ENCODE measurements at places on chromosomes 4 and X.

DNA sequence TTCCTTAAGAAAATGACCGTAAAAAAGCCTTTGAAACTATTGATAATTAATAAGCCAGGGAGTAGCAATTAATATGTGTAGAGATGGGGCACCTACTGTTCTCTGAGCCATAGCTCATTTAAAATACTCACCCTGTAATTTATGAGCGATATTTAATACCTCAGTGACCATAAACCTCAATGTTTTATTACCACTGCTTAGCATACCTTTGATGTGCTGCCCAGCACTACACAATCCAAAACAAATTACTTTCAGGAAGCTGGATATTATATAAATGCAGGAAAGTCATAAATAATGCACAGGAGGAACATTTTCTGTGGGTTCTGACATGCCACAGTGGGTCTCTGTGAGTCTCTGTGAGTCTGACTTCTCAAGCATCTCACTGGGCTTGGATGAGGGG lies 166.1 kb upstream of the RPL34 start:
- DNase-seq = no peak

DNA sequence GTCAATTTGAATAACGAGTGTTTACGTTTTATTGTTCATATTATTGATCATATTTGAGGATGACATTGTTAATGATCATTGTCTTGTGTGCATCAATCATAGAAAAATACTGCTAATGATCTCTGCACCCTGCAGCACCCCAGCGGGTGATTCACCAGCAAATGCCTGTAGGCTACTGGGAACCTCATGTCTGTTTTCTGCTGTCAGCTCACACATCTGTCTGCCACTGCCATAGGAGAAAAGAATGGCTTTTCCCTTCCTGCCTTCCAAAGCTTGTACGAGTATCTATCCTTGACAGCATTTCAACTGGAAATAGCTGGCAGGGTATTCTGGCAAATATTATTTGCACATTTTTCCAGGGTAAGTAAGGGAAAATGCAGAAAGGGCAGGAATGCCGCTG lies 272.1 kb upstream of the TRAM1L1 start:
- no peak for DNase-seq

- DNase-seq = no peak
These were observed 257.6 kb upstream of the CLNK start for GRCh38 chr4:10942156-10942555.

DNA sequence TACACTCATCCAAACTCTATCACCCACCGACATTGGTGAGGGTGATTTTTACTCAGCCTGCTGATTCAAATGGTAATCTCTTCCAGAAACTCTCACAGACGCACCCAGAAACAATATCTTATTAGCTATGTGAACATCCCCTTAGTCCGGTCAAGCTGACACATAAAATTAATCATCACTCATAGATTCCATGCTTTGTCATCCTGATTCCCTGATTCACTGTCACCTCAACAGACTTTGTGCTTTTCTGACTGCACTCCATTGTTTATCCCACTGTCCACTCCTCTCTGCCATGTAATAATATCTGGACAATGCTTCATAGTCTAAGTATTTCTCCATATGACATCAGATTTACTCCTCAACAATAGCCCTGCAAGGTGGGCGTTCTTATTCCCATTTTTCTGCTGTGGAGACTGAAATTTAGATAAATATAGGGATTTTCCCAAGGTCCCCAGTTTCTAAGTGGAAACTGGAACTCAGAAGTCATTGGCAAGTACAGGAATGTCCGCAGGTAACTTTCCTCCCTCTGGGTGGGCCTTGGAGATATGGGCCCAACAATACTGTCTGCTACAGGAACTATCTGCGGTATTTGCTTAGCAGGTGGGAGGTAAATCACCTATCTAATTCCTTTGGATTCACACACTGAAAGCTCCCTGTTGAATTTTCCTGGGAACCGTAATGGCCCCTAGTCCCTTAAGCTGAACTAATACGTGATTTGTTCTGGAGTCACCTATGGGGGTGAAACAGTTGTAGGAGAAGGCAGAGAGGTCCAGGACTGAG lies 228.6 kb upstream of the BCOR start:
- no peak for DNase-seq

GRCh38 chr4:23818097-23818885 lies 71.6 kb downstream of the PPARGC1A start:
- no peak for DNase-seq

DNA sequence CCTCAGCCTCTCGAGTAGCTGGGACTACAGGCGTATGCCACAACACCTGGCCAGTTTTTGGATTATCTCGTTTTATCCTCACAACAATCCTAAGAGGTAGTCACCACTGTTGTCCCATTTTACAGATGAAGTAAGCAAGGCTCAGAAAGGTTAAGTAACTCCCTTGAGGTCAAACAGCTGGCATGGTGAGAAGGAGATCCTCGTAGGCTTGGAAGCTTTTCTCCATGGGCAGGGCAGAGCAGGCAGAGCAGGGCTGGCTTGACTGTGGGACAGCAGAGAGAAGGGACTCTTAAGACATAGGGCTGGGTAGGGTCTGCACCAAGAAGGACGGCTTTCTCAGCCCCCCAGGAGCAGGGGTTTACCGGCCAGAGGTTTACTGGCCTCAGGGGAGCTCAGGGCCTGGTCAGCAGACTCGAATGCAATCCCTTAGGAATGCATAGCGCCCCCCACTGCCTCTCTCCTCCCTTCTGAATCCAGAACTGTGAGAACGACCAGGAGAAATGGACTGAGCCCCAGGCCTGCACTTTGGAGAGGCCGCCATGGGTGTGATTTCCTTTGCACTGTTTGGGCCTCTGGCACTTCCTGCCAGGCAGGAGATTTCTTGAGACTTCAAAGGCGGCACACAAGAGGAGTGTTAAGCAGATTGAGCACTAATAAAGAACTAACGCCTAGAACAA lies 14.0 kb upstream of the CDKN2AIP start:
- DNase-seq = no peak

GRCh38 chr4:123469245-123469644 lies 72.7 kb downstream of the SPRY1 start:
- no peak for DNase-seq

DNA sequence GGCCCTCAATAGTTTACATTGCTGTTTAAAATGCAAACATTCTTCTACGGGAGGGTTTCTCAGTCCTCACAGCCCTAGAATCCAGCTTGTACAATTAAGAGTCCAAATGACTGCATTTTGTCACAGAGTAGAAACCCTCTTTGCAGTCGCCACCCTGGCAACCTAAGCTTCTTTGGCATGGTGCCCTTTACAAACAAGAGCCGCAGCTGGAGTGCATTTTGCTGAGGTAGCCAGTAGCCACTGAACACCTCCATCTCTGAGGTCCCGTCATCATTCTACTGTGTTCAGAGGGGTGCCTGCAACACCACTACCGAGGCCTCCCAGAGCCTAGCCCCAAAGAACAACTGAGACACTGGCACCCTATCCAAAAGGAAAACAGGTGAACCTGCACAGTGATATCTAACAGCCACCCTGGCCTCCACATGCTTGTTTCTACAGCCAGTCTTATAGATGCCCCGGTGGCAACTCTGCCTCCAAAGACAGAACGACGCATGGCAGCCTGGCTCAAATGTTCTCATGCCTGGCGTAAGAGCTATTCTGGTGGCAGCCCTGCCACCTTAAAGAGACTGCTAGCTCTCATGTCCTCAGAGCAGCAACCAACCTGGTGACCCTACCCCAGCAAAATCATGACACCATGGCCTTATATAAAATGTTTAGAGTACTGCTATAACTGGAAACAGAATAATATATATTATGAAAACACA lies 801.9 kb downstream of the TECRL start:
- no peak for DNase-seq

Data from left ventricle myocardium superior (tissue), 1 donor.